ENCODE measurements at places on chromosomes 11 and 22. TPM values are rescaled to one million over a fixed set of nuclear protein-coding genes. Genes with fewer than 3 reads are reported as not detected.

Gene APLNR
- total RNA-seq: 88.2 TPM

Gene UNC93B1
- 9.9 TPM for total RNA-seq

Gene SAA1
- 2.4 TPM for total RNA-seq

DNA sequence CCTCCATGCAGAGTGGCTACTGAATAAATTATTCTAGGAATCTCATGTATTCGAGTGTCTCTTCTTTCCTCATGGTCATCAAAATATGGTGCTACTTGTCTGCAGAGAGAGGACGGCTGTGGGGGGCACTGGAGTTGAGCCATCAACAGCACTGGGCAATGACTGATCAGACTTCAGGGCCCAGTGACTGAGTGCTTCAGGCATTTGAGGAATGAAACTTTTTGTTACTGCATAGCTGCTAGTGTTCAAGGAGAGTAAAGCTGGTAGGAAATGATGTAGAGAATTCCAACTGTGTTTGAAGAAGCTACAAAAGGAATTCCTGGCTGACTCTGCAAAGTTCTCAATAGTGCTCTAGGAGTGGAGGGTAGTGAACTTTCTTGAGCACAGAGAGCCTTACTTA, 277.7 kb downstream of the CADM1 start:
- no peak for DNase-seq

GRCh38 chr11:127056338-127056971, 55.9 kb upstream of the KIRREL3 start:
- DNase-seq: no peak

- DNase-seq: peak; percentile 63
Observed at GRCh38 chr11:117851852-117852251, 24.6 kb downstream of the FXYD6 start.

GRCh38 chr22:42473484-42474193, 41.4 kb upstream of the NFAM1 start:
- DNase-seq: peak; percentile 69

Data from tongue (tissue), 3 donors.